ENCODE measurements at places on chromosomes 2 and 18. TPM values are rescaled to one million over a fixed set of nuclear protein-coding genes. Genes with fewer than 3 reads are reported as not detected.

DNA sequence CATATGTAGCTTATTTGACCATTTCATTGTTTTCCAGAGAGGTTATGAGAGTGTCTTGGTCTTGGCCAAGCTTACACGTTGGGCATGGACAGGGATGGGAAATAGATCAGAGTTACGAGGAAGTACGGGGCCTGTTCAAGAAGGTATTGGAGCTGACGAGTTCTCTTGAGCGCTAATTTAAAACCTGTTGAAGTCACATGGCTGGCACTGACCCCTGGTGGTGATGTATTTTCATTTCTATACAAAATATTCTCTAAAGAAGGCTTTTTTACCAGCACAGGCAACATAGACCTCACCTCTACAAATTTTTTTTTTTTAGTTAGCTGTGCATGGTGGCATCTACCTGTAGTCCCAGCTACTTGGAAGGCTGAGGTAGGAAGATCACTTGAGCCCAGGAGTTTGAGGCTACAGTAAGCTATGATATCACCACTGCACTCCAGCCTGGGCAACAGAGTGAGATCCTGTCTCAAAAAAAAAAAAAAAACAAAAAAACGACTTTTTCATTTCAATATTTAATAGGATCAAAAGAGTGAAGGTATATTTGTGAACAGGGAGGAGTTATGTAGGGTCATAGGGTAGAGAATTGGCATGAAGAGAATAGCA lies 19.6 kb downstream of the UGP2 start:
- DNase-seq: peak; percentile 77

DNA sequence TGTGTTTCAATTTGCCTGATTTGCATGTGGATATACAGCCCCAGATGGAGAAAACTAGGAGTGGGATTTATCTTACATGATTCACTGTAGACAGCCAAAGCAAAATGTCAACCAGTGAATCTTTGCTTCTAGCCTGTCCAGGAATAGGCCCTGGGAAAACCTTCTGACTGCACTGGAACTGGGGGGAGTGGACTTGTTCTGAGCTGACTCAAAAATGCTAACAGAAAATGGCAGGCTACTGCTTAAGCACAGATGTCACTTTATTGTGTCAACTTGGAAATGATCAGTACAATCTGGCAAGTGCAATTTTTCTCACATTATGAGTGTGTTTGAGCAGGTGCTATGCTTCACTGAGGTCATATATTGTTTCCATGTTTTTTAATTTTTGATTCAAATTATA lies 593.7 kb downstream of the NRXN1 start:
- DNase-seq: no peak

DNA sequence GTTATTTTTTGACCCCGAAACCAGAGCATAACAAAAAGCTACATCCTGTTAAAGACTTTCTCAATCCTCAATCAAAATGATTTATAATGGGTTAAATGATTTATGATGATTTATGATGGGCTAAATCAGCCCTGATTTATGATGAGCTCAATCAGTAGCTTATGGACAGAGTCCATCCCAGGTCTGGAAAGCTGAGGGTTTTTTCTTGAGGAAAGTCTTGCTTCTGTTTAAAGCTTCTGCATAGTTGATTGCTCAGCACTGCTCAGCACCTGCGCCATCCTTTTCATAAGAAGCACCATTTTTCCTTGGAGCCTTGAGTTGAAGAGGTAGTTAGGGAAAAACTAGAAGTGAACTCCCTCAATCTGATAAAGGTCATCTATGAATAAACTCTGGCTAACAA lies 356.8 kb downstream of the CYRIA start:
- no peak for DNase-seq

GRCh38 chr18:51666763-51667191 lies 469.3 kb upstream of the MEX3C start:
- DNase-seq: peak; percentile 5

GRCh38 chr2:178204977-178205376 lies 10.7 kb downstream of the OSBPL6 start:
- no peak for DNase-seq

GRCh38 chr2:169254774-169255173 lies 107.6 kb downstream of the LRP2 start:
- no peak for DNase-seq

DNA sequence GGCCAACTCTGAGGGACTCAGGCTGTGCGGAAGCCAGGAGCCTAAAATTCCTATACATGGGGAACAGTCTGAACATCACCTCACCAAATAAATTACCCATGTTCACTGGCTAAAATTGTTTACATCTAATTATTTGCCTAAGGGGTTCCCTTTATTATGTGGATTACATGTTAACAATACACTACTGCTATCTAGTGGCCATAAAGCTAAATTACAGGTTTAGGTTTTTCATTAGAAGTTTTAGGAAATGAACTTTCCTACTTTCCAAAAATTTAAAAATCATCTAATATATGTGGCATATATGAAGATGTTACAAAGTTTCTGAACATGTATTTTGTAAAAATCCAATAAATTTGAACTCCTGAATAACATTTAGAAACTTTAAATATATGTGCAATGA lies 40.3 kb downstream of the PLA2R1 start:
- DNase-seq: peak; percentile 59

- DNase-seq: peak; percentile 30
Observed at GRCh38 chr2:172783165-172783898, 47.7 kb downstream of the RAPGEF4 start.

DNA sequence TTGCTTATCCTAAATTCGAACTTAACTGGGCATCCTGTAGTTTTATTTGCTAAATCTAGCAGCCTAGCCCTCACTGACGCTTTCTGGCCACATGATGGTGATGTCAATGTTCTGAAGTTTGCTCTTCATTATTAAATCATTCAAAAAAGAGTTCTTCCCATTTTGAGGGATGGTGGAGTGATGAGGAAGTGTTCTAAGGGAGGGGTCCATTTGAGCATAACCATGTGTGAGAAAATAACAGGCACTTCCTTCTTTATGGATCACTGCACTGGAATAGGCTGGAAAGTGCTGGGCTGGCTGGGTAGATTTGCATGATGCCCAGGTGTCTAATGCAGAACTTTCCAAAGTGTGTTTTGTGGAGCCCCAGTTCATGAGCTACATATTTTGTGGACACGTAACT lies 74.2 kb downstream of the TNFRSF11A start:
- DNase-seq: no peak

DNA sequence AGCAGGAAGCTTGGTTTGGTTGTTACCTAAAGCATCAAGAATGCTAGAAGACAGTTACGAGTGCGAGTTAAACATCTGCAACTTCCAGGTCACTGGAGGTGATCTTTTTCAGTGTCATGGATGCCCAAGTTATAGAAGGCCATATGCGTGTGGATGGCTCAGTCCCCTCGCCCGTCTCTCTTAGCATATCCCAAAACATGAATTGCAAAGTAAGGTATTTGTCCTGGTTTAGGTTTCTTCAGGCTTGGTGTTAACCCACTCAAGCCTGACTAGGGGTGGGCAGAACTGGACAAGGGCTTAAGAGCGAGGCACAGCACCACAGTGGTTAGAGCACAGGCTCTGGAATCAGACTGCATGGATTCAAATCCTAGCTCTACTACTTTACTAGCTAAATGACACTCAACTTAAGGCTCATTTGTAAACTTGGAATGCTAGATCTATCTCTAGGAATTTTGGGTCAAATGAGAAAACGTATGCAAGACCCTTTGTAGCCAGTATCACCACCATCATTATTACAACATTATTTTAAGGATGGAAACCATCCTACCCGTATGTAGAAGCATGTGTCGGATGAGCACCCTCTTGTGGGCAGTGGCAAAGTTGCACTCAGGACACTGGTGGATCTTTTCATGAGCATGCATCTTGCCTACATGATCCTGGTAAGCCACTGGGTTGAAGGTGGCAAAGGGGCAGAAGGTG lies 11.2 kb downstream of the ZNF142 start:
- peak; percentile 76 for DNase-seq

DNA sequence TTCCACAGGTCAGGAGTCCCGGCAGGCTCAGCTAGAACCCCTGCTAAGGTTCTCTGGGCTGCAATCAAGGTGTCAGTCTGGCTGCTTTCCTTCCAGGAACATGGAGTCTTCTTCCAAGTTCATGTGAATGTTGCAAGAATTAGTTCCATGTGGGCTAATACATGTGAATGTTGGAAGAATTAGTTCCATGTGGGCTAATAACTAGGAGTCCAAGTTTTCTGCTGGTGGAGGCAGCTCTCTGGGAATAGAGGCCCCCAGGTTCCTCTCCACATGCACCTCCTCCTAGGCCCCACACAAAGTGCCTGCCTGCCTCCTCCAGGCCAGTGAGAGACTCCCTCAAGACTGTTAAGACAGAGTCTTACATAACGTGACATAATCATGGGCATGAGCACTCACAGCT lies 140.8 kb upstream of the SLC35G4 start:
- no peak for DNase-seq

DNA sequence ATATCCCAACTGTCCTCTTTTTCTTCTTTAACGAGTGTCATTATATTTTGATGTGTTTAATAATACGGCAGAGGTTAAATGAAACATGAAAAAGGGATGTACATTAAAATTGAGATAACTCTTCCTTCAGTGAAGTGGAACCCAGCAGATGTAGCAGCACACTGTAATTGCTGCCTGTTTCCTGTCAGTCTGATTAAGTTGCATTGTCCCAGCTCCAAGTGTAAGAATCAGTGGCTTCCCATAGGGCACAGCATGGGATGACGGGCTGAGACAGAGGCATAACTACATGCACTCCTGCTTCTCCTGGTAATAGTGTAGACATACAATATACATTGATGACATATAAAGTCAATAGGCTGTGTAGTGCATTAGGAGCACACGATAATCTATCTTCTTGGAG lies 175.8 kb upstream of the TCF4 start:
- DNase-seq: no peak

DNA sequence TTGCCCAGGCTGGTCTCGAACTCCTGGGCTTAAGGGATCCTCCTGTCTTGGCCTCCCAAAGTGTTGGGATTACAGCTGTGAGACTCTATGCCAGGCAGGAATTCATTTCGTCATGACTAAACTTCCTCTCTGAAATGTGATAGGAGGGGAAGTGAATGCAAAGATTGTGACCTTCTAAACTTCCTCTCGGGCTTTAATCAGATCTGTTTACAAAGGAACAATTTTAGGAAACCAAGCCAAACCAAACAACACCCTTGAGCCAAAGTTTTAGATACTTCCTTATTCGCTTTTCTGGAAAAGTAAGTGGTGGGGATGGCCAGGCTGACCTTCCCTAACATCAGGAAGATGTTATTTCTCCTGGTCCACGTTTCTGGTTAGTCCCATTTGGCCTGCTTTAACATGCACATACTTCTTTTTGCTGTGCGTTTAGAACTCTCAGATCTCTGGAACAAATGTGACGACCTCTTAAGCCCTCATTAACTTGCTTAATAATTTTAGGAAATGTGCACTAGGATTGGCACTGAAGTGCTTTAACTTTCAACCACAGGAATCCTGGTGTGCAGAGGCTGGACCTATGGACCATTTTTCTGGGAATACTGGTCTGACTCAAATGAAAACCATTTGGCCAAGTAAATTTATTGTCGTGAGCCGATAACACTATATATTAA lies 33.2 kb upstream of the YES1 start:
- no peak for DNase-seq

DNA sequence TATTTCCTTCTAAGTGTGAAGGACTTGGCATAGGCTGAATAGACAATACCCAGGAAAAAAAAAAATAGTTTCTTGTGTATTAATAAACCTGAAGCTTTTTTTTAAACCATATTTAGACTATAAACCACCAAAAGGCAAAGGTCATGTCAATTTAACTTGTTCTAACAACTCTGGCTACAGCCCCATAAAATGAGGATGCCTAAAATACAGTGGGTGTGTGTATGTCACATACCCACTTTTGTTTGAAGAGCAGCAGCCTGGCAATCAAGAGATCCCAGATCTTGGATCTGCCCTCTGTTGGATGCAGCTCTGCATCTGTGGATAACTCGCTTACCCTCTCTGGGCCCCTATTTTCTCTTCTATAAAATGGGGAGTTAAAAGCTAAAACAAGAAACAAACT lies 65.4 kb downstream of the SATB2 start:
- no peak for DNase-seq

DNA sequence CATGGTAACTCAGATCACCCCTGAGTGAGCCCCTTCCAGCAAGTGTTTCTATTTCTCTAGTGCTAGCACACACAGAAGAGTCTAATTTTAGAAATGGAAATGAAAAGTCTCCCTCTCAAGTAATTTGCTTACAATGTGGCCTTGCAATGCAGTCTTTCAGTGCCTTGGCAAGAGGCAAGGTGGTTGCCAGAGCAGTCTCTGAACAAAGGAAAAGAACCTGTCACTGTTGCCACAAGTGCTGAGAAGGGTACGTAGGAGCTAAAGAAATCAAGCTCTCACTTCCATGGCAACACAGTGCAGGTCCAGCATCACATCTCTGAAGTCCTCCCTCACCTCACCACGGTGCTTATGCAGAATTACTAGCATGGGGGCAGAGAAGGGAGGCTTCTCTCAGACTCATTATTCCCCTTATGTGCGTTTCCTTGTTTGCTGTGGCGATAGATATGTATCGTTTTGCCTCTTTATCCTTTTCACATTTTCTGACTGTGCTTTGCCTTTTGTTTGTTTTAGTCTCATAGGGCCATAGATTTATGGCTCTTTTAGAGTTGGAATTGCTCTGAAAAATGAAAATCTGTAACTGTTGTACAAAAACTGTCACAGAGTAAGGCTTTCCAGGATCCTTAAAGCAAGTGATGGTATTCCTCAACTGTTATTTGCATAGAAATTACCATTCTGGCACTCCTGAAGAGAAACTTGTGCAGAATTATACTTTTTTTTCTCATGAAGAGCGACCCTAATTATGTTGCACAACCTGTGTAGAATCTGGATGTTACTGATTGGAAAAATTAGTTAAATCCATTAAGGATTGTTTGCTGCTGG lies 164.8 kb downstream of the CCDC85A start:
- DNase-seq: no peak

DNA sequence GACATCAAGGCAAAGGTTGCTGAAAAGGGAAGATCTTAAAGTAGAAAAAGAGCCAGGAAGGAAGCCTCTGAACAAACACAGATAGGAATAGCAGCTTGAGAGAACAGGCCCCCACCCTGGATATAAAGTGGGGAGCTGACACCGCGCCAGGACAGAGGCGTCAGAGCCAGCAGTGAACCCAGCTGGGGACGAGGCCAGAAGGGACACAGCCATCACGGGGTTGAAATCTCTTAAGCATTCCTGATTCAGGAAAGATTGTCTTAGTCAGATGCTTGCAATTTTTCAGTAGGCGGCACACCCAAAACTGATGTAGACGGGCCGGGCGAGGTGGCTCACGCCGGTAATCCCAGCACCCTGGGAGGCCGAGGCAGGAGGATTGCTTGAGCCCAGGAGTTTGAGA lies 93.8 kb upstream of the PHLPP1 start:
- no peak for DNase-seq

AMER3 gene
- total RNA-seq: 0.49 TPM

SLC9A4 gene
- not detected for total RNA-seq

AQP12A gene
- total RNA-seq: not detected

RFX8 gene
- total RNA-seq: 1.5 TPM

NYAP2 gene
- total RNA-seq: not detected

TP53I3 gene
- 35.7 TPM for total RNA-seq

C2orf66 gene
- total RNA-seq: not detected

TOGARAM2 gene
- total RNA-seq: 0.47 TPM

VWA3B gene
- total RNA-seq: not detected

NCKAP5 gene
- 0.31 TPM for total RNA-seq

FHL2 gene
- 35.7 TPM for total RNA-seq

Data from GM23338 (cell line).